ENCODE measurements at places on chromosomes 2 and 18. TPM values are rescaled to one million over a fixed set of nuclear protein-coding genes. Genes with fewer than 3 reads are reported as not detected.

Gene CCDC74B
- total RNA-seq = 7.5 TPM

Gene PDK1
- total RNA-seq = 3.0 TPM

Gene APLF
- total RNA-seq = 0.59 TPM

Gene COL6A3
- total RNA-seq = 0.09 TPM

Gene RNF181
- total RNA-seq = 185 TPM
